Heart left ventricle (tissue), 16 donors: ENCODE measurements at places on chromosomes 16 and 17. TPM values are rescaled to one million over a fixed set of nuclear protein-coding genes. Genes with fewer than 3 reads are reported as not detected.

Gene SHBG
- total RNA-seq, result not detected

Gene SAMD14
- 0.89 TPM for total RNA-seq

- H3K27me3 ChIP-seq, result no peaks in the 10 kb centered on the region
- no peak overlapping the region for H3K27ac ChIP-seq
- no peaks in the 10 kb centered on the region for H3K4me1 ChIP-seq
These were observed 8.7 kb downstream of the OGFOD1 start for GRCh38 chr16:56460101-56460500.

Gene CNTNAP4
- not detected for total RNA-seq

Gene SLC6A2
- total RNA-seq, result not detected
